ENCODE measurements at places on chromosomes 6 and 20.

DNA sequence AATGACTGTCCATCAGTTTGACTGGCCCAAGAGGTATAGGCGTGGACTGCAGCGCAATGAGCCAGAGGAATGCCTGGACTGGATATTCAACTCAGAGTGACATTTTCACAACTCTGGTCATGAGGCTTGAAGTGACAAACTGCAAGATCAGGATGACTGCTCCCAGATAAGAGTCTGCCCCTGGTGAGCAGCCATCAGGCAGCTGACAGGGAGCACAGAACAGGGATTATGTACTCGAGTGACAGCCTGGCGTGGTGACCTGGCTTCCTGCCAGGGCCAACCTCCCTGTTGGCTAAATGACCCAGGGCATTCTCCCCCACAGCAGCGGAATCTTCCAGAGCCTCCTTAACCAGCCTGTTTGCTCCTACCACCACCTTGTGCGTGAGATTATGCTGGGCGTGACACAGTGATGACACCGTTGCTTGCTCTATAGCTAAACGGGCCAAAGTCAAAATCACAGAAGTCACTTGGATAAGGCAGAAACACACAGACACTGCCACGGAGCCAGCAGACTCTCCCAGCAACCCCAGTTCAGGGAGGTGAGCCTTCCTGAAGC is 209.1 kb upstream of the JARID2 start:
- no peak for DNase-seq

GRCh38 chr6:20661721-20662120 is 127.5 kb downstream of the CDKAL1 start:
- DNase-seq = no peak

- no peak for DNase-seq
Measured at GRCh38 chr6:7588506-7588905, 1.5 kb upstream of the SNRNP48 start.

DNA sequence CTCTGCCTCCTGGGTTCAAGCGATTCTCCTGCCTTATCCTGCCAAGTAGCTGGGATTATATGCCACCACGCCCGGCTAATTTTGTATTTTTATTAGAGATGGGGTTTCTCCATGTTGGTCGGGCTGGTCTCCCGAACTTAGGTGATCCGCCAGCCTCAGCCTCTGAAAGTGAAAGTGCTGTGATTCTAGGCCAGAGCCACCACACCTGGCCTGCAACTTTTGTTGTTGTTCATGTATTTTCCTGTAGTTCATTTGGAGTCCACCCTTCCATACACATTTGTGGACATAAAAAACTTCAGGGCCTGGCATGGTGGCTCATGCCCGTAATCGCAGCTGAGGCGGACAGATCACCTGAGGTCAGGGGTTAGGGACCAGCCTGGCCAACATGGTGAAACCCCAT is 14.5 kb downstream of the HSPA1B start:
- DNase-seq = no peak

DNA sequence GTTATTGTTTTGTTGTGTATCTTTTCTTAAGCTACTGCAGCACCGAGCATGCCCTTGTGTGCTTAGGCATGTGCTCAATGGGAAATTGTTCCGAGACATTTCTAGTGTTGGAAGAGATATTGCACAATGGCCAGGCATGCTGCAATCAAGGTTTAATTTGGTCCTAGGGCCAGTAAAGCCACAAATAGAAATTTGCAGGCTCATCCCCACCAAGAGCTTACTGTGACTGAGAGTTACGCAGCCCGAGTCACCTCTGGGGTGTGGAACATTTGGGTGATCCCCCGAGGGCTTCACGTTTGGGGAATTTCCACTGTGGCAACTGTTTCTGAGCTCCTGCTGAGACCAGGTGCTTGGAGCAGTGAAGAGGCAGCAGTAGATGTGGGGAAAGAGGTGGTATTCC is 65.8 kb downstream of the ADTRP start:
- DNase-seq = no peak

- DNase-seq = no peak
Measured at GRCh38 chr6:111837641-111838500, 35.4 kb downstream of the FYN start.

- no peak for DNase-seq
Measured at GRCh38 chr6:159762681-159763293, 942 bp downstream of the ACAT2 start.

DNA sequence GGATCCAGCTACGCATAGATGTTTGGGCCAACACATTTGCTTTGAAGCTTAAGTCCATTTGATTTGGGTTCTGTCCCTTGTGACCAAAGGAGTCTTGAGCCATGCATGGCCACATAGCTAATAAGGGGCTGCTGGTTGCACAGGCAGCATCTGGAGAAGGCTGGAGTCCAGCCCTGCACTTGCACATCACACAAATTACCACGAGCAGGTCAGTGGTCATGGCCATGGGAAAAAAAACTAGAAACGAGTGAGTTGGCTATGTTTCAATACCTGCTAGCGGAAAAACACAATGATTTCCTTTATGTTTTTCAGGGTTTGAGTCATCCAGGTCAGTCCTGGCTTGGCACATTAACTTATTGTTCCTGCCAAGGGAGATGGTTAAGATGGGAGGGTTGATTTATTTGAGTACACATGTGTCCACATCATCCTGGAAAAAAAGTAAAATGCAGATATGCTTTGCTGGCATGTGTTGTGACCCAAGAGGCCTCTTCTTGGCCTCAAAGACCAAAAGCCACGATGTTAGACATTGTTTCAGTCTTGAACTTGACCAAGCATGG is 5.6 kb upstream of the STX16 start:
- DNase-seq = no peak

GRCh38 chr6:82608781-82609180 is 245.2 kb downstream of the TPBG start:
- no peak for DNase-seq

GRCh38 chr6:104784884-104785283 is 74.8 kb downstream of the HACE1 start:
- DNase-seq = no peak

DNA sequence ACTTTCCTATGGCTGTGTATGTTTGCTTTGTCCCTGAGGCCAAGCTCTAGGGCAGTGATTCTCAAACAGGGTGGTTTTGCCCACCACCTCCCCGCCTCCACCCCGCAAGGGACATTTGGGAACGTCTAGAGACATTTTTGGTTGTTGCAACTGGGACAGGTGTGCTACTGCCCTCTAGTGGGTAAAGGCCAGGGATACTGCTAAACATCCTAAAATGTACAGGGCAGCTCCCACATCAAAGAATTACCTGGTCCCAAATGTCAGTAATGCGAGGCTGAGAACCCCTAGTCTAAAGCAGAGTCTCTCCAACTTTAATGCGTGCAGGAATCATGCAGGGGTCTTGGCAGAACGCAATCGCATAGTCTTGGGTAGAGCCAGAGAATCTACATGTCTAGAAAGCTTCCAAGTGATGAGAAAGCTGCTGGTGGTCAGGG is 5.1 kb downstream of the KCNS1 start:
- peak; percentile 97 for DNase-seq

DNA sequence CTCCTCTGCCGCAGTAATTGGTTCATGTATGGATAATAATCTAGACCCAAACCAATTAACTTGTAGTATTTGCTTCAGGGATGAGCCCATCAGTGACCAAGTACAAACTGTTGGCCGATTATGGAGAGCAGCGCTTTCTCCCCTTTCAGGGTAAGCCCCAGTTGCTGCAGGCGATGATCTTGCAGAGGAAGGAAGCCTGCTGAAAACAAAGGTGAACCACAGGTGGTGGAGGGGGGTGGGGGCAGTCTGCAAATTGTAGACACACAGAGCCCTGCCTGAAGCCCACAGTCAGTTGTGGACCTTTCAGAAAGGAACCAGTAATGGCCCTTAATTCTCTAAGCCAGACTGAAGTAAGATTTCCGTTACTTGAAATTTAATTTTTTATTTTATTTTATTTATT is 167.9 kb upstream of the JARID2 start:
- DNase-seq = no peak

DNA sequence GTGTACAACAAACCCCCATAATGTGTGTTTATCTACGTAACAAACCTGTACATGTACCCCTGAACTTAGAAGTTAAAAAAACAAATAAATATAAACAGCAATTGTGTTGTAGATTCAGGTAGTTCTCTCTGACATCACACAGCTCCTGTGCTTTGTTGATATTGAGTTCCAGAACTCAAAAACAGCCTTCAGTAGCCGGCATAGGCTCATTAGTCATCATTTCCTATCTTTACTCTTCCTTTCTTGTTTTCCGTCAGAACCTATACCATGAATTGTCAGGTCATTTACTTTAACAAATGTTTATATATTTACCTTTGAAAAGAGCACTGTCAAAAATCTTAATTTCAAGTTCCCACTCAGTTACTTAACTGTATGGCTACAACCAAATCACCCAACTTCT is 88.8 kb downstream of the ADTRP start:
- no peak for DNase-seq

DNA sequence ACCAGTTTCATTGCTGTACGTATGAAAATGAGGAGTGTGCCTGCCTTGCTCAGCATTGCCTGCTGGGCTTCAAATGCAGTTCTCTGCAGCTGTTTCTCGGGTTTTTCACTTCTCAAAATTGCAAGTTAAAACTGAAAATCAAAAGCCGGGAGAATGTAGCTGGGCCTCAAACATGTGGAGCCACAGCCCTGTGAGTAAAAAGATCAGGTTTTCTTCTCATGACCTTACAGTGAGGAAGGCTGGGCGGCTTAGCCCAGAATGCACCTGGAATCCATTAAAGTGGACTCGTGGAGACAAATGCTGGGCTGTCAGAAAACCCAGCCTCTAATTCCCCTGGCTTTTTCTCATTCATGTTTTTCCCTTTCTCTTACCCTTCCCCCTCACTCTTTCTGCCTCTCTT is 34.4 kb downstream of the DSE start:
- no peak for DNase-seq

DNA sequence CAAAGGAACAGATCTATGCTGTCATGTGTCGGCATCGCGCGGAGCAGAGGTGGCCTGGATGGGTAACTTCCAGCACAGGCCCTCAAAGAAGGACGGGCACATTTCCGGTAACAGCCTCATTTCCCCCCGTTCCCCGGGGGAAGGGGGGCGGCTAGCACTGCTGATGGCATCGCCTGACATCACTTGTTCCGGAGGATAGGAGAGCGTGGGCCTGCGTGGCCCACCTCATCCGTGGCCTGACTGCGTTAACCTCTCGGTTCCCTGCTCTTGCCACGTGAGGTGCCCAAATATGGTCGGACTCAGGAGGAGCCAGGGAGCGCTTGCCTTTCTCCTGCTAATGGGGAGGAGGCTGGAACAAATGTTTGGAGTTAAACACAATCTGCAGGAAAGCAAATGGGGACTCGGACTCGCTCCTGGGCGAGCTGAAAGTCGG is at the start of gene AKAP12:
AKAP12 (plus strand) TSS at position 365 of the 433 bp plus-strand sequence. CDS start 596 bp downstream, outside the sequence.
- DNase-seq = no peak

DNA sequence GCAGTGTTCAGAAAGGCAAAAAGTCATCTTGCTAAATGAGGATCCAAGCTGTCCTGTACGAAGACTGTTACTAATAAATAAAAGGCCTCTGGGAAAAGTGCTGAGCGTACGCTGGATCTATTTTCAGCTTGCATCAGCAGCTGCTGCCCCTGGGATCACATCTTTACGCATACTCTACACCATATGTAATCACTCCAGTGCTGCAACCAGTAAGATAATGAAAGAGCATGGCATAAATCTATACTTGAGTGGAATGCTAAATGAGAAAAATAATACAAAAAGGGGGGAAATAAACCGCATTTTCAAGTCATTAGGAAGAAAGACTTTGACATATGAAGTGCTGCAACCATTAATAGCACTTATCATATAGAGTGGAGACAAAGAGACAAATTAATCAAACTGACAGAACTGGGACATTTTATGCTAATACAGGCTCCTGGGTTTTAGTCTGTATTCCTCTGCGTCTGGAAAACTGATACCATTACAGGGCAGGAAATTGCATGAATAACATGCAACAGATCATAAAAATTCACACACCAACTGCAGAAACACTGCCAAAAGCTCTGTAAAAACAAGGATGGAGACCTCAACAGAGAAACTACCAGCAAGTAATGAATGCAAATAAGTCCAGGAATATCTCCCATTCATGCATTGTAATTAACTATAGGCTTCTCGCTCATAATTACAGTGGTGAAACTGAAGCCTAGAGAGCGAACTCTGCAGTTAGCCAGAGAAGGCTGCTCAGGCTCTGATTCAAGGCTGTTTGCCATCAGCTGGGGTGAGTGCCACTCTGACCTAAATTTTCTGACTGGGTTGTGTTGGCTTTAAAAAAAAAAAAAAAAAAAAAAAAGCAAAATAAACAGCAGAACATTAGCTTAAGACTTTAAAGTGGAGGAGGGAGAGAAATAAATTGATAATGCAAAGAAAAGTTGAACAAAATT is 83.8 kb downstream of the GJA10 start:
- no peak for DNase-seq

- no peak for DNase-seq
Measured at GRCh38 chr6:134903448-134903847, 46.5 kb downstream of the ALDH8A1 start.

DNA sequence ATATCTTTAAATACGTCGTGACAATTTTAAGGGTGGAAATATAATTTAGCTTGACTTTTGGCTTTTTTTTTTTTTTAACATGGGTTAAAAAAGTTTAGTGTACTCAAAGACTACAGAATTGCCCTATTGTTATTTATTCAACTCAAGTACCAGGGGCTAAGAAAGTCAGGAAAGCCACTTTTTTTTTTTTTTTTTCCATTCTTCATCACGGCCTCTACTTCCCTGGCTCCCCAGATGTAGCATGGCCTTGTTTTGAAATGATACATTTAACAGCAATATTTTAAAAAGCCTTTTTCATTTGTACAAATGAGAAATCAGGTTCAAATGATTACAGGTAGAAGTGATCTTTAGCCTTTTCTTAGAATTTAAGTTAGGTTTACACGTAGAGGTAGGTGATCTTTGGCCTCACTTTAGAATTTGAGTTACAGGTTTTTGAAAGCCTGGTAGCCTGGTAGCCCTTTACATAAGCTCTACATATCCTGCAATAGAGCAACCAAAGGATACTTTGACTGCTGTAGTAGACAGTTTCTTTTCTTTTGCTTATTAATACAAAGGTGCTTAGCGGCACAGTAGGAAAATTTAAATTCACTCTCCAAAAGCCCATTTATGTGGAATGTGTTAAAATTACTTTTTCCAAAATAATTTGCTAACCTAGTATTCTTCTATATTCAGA is 160.5 kb upstream of the MMS22L start:
- no peak for DNase-seq

Data from T47D (cell line).